Stimulated activated CD8-positive, alpha-beta memory T cell treated with anti-CD3 and anti-CD28 coated beads, Interleukin-15, amount 100 ng/mL, for 24 hours (primary cell): ENCODE measurements at places on chromosomes 7 and 10.

DNA sequence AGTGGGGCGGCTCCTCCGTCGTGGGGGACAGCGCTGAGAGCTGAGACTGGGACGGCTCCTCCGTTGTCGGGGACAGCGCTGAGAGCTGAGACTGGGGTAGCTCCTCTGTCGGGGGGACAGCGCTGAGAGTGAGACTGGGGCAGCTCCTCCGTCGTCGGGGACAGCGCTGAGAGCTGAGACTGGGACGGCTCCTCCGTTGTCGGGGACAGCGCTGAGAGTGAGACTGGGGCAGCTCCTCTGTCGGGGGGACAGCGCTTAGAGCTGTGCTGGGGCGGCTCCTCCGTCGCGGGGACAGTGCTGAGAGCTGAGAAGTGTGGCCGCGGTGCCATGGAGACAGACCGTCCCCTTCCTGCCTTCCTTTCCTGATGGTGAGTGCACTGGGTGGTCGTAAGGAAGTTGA lies 136.4 kb downstream of the DYNC2I1 start:
- DNase-seq: no peak

DNA sequence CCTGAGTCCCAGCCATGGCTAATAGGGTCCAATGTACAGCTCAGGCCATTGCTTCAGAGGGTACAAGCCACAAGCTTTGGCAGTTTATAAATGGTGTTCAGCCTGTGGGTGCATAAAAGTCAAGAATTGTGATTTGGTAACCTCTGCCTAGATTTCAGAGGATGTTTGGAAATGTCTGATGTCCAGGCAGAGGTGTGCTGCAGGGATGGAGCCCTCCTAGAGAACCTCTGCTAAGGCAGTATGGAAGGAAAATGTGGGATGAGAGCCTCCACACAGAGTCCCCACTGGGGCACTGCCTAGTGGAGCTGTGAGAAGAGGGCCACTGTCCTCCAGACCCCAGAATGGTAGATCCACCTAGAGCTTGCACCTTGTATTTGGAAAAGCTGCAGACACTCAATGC lies 779.9 kb downstream of the GRM8 start:
- no peak for DNase-seq

DNA sequence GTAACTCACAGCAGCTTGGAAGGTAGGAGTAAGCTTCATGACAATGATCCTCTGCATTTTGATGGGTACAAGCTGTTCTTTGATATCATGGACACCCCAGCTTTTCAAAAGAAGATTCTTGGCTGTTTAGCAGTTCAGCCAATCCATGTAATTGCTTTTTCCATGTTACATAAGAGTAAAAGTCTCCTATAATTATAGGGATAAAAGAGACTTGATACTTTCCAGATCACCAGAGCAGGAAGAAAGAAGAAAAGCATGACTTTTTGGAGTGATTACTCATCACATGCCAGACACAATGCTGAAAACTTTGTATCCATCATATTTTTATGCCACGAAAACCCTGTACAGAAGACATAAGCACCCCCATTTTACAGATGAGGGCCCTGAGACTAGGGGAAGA lies 1049.7 kb downstream of the NRG3 start:
- DNase-seq: no peak

GRCh38 chr7:43735403-43735801 lies 6.1 kb upstream of the COA1 start:
- DNase-seq: no peak

DNA sequence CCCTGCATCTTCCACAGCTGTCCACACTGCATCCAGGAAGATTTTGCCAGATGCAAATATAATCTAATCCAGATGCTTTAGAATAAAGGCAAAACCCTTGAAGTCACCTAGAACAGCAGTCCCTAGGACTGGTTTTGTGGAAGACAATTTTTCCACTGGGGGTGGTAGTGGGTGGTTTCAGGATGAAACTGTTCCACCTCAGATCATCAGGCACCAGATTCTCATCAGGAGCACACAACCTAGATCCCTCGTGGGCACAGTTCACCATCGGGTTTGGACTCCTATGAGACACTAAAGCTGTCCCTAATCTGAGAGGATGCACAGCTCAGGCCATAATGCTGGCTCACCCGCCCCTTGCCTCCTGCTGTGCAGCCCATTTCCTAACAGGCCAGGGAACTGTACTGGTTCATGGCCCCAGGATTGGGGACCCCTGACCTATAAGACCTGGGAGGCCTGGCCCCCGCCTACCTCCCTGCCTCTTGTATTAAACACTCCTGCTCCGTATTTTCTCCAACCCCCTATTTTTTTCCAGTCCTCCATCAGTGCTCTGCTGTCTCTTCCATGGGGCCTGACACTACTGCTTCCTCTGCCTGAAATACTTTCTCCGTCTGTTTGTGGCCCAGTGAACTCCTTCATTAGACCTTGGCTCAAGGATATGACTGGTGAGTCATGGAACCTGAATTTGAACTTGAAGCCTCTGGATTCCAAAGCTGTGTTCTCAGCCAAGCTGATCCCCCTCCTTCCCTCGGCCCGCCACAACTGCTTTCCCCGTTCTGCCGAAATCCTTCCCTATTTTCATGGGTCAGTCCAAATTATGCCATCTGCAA lies 79.9 kb upstream of the RHEB start:
- DNase-seq: no peak

GRCh38 chr10:43793704-43794103 lies 145.0 kb upstream of the ZNF32 start:
- no peak for DNase-seq

DNA sequence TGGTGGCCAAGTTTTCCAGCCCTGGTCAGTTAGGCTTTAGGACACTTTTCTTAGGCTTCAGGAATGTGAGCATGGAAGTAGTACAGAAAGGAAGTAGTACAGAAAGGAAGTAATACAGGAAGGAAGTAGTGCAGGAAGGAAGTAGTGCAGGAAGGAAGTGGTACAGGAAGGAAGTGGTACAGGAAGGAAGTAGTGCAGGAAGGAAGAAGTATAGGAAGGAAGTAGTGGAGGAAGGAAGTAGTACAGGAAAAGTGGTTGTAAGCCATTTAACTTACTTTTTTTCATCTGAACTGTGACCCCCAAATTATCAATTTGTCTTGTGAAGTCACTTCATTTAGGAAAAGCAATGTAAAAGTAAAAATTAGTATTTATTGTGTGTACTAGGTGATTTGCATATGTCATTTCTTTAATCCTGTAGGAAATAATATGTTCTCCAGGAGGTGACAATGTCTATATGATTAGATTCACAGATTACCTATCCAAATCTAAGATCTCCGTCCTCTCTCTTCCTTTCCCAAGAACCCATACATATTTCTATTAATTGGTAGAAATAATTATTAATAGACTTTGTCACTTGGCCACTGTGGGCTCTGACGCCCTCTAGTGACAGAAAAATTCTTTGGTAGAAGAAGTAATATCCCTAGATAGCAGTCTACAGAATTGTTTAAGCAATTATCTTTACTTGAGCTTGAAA lies 3.9 kb upstream of the FAS start:
- no peak for DNase-seq

DNA sequence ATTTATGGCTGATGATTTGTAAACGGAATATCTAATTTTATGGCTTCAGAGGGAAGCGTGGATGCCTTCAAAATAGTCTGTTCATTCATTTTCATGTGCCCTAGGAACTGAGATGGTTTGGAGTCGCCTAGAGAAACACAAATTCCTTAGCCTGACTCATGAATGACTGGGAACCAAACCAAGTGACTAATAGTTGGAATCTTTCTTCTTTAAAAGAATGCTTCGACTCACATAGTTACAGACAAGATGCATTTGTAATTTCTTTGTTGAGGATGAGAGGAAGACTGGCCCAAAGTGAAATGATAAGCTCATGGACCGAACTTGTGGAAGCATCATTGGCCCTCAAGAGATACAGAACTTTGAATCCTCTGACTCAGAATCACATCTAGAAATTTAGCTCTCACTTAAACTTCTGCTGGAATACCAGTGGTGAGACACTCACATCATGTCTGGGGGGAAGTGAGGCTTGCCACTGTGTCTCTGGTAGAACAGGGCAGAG lies 1107.2 kb downstream of the NRG3 start:
- no peak for DNase-seq

GRCh38 chr7:68143345-68143744 lies 1146.7 kb downstream of the TYW1 start:
- DNase-seq: no peak

- no peak for DNase-seq
Measured at GRCh38 chr7:78587443-78588044, 789.0 kb downstream of the PHTF2 start.

- no peak for DNase-seq
Measured at GRCh38 chr7:25069900-25070443, 55.1 kb downstream of the CYCS start.

DNA sequence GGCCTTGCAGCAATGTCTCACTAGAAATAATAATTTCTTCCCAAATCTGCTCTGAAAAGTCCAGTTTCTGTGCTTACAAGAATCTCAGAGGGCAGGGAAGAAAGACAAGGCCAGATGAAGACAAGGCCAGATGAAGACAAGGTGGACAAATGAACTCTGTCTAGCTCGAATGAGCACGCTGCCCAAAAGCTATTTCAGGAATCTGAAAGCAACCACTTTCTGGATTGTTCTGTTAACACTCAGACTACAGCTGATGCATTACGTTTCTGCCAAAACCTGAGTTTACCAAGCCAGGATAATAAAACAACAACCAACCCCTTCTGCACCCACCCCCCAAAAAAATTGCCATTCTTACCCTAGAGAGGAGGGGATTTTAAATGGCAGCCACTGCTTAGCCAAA lies 1073.6 kb downstream of the SORCS3 start:
- DNase-seq: no peak

DNA sequence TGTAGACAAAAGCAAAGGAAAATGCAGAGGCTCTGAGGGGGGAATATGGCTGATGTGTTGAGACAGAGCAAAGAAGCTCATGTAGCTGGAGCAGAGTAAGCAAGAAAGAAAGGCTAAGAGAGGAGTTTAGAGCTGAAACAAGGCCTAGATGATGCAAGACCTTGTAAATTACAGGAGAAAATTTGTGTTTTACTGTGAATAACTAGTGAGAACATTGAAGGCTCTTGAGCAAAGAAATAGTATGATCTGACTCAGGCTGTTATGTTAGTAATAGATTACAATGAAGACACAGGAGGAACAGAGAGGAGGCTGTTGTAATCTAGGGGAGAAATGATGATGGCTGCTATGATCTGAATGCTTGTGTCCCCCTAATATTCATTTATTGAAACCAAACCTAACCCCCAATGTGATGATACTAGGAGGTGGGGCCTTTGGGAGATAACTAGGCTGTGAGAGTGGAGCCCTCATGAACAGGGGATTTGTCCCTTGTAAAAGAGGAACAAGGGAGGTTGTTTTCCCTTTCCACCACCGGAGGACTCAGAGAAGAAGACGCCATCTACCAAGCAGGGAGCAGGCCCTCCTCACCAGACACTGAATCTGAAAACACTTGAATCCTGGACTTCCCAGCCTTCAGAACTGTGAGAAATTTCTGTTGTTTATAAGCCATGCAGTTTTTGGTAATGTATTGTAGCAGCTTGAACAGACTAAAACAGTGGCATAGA lies 394.9 kb downstream of the HTR7 start:
- DNase-seq: no peak

GRCh38 chr10:48271047-48271730 lies 3.3 kb downstream of the FRMPD2 start:
- no peak for DNase-seq

- no peak for DNase-seq
Measured at GRCh38 chr7:14047709-14048399, 58.4 kb upstream of the ETV1 start.

DNA sequence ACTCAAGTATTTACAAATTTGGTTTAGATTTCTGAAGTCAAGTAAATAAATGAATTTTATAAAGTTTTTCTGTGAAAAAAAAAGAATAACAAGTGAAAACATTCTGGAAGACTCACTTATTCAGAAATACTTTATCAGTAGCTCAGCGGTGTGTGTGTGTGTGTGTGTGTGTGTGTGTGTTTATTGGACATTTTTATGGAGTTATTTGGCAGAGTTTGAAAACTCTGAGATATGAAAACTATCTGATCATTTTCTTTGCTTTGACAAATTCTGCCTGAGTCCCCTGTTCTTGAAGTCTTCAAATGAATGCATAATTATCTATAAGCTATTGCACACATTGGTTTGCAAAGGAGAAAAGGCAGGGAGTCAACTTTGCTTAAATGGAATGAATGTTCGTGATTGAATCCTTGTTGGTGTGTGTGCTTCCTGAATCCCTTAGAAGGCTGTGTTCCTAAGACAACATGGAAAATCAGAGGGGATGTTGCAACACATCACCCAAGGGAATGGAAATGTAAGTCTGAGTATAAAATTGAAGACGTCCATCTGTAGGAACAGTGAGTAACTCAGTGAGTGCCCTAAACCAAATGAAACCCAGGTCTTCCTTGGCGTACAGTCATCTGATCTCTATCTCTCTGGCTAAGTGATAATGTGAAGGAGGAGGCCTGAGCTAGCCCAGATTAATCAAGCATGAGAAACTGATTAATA lies 160.9 kb downstream of the REEP3 start:
- DNase-seq: no peak

DNA sequence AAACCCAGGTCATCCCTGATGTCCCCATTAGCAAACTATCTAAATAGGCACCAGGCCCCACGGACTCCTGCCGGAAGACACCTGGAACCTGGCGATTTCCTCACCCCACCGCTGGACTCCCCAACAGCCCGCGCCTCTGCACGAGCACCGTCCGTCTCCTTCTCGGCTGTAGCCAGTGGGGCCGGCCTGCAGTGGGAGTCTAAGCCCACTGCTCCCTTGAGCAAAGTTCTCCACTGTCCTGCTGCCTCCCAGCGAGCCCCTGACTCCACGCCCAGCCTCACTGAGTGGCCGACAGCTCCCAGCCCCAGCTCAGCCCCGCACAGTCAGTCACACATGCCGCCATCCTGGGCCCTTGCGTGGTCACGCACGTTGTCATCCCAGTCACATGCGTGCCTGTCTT lies 211.3 kb upstream of the PPP2R2D start:
- DNase-seq: no peak

DNA sequence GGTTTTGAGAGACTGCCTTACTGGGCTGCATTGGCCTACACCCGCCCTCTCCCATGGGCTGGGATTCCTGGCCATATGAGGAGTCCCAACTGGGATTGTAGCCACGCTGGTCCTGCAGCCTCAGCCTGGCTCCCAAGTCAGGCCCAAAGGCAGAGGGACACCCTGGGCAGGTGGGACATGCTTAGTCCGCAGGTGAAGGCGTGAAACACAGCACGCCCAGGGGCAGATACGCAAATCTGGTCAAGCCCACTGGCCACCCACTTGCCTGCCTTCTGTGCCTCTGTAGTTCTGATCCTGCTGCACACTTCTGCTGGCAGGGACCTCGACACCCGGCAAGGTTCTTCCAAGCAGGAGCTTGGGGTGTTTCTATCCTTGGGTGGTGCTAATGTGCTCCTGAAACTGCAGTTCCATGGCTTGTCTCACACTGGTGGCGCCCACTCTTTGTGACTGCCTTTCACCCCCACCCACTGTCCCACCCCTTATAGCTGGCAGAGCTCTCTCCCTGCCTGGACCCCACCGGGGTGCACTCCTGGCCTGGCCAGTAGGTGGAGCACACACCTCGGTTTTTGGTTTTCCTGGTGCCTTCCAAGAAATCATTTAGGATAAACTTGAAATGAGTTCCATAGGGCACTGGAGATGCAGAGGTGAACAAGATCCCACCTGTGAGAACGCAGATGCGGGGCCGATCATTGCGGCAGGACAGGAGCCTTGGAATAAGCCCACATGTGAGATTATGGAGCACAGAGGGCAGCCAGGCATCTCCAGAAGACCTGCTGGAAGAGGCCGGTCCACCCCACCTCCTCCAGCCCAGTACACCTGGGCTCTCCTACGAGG lies 47.9 kb downstream of the MKI67 start:
- no peak for DNase-seq
